ENCODE measurements at places on chromosomes 6 and 20.

DNA sequence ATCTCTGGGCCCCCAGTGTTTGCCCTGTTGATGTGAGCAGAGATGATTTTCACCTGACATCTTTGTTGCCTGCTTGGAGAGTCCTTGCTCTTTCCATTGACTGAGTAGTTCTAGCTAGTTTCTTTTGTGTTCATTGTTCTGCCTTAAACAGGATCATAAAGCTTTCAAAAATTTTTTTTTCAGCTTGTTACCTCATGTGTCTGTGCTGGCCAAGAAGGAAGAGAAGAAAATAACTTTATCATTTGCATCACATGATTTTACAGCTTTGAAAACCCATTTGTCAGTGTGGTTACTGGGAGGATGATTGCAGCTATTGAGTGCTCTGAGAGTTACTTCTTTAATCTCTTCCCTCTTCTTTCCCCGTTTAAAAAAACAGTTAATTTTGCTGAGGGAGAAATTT is 16.0 kb downstream of the FOXO3 start:
- DNase-seq = peak; percentile 79

DNA sequence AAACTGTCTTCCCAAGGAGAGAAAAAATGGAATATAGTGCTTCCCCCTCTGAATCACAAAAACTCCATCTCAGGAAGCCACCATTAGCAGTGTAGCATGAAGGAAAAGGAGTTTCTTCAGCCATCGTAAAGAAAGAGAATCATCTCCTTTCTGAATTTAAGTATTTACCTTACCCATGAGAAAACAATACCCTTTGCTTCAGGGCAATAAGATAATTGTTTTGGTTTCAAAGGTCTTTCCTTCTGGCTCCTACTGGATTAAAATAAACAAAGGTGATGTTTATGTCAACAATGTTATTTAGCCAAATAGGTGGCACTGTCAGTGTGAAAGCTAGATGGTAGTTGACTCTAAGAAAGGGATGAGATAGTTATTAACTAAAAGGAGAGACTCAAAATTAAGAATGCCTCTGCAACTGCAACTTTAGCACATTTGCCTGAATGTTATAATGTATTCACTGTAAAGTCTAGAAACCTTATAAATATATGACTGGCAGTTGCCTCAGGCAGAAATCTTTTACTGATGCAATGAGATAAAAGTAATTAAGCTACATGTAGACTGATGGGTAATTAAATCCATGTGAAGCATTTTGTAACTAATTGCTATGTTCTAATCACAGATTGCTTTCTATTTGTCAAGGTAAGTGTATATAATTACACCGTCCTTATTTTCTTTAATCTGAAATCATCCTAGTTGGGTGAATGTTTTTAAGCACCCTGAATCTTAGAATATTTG is 399.0 kb downstream of the CDKAL1 start:
- DNase-seq = no peak

DNA sequence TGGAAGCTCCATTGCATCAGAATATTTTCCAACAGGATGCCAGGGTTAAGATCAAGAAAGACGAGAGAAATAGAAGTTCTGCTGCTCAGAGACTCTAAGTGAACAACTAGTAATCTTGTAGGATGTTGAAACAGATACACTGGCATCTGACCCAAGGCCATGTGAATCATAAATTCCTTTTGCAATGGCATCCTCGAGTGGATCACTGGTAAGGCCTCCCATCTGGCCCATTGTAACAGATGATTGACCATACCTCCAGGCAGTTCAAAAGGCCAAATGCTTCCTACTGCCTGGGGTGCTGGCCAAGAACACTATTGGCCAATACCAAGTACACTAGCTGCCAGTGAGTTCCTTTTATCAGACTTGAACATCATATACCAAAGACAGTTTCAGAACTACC is 9.9 kb upstream of the SLC17A3 start:
- DNase-seq = peak; percentile 53

DNA sequence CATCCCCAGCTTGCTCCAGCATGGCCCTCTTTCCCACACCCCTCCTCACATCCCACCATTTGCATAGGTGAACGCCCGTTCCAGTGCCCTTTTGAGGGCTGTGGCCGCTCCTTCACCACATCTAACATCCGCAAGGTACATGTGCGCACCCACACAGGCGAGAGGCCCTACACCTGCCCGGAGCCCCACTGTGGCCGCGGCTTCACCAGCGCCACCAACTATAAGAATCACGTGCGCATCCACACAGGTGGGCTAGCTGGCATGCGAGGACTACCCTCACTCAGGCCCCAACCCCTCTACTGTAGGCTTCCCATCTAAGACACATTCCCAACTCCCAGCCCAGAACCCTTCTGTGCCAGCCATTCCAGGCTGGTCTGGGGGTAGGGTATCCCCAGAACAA is 6.1 kb upstream of the DEF6 start:
- DNase-seq = no peak

DNA sequence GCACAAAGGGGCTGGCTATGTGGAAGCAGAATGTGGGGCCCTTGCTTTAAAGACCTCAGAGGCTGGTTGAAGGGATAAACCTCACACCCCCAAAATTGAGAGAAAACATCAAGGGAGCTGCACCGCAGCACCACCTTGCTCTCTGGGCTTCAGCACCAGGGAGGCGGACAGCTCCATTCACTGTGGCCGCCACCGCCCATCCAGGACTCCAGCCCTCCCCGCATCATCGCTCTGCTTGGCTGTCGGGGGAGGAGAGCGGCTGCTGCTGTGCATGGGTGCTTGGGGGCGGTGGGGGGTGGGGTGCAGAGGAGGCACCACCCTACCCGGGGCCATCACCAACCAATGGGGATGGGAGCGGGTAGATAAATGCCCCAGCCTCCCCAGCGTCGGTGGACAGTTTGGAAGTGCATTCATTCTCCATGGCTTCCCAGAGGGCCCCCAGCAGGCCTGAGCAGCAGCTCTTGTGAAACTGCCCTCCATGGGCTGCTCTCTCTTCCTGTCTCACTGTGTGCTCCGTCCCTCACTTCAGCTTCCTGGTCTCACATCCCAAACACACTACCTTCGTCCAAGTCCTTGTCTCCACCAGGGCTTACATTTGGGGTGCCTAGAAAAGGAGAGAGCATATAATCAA is 75.7 kb upstream of the BHLHE23 start:
- no peak for DNase-seq

GRCh38 chr6:64591676-64592036 is 956.1 kb downstream of the PHF3 start:
- no peak for DNase-seq

DNA sequence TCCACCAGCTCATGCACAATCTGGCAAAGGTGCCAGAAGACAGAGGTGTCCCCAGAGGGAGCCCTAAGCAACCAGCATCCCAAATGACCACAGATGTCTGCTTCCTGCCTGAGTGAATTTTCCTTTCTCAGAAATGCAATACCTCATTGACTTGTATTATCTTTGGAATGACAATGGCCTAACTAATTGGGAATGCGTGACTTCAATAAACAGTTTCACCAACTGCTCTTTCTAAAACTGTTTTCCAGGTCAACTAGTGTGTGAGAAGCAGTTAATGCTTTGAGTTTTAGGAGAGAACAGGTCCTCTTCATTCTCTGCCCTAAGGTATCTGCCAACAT is 108.9 kb upstream of the SNX9 start:
- DNase-seq = no peak

GRCh38 chr6:6811128-6812009 is 222.8 kb downstream of the LY86 start:
- peak; percentile 60 for DNase-seq

GRCh38 chr6:167122041-167122826 is 662 bp upstream of the CCR6 start:
- DNase-seq = no peak

- no peak for DNase-seq
Measured at GRCh38 chr6:166785131-166785530, 158.1 kb upstream of the RPS6KA2 start.

- DNase-seq = peak; percentile 86
Measured at GRCh38 chr6:14276667-14277404, 159.3 kb downstream of the CD83 start.

DNA sequence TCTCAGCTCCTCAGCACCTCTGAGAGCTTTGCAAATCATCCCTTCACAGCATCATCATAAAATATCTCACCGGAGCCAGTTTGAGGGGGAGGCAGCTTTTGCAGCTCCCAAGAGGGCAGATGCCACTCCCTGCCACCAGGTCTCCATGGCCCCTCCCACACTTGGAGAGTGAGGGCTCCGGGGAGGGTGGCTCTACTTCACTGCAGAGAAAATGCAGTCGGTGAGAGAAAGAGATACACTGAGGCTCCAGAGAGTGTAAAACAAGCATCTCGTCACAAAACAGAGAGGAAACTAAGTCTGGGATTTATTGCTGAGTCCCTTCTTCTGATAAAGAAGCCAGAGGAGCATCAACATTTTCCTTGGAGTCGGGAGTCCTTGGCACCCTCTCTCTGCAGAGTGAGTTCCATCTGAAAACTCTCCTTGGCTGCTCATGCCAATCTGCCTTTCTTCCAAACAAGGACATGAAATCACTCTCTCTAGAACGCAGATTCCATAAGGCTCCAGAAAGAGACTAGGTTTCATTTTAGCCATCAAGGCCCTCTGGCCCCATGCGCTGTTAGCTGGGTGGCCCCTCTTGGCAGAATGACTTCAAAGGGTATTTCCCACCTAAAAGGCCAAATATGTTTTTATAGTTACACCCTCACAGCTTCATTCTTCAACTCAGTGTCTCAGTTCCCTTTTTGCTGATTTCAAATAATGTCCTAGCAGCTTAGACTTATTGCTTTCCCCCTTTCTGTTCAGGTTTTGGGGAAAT is 70.6 kb upstream of the F13A1 start:
- peak; percentile 84 for DNase-seq

GRCh38 chr20:15564981-15565380 is 1008.3 kb downstream of the KIF16B start:
- DNase-seq = no peak

DNA sequence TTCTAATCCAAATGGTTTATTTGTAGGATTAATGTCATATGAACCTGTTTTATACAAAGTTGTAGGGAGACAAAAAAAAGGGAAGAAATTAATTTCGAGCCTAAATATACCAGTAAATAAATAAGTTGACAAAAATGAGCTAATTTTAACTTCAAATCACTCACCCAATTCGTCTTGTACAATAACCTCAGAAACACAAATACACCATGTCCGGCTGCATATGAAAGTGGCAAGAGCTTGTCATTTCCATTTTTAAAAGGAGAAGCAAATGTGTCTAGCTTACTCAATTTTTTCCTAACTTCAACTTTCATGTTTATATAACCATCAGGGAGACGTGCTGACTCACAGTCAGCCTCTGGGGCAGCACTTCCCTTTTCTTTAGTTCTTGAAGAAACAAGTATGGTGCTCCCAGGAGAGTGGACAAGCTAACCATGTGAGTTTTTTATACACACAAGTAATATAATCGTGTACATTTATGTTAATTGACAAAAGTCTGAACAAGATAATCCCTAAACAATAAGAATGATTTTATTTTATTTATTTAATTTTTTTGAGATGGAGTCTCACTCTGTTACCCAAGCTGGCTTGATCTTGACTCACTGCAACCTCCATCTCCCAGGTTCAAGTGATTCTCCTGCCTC is 55.5 kb upstream of the SGK1 start:
- peak; percentile 99 for DNase-seq

GRCh38 chr20:34535301-34535840 is 19.1 kb downstream of the DYNLRB1 start:
- no peak for DNase-seq

GRCh38 chr20:33653218-33653899 is 8.8 kb upstream of the C20orf144 start:
- peak; percentile 20 for DNase-seq

DNA sequence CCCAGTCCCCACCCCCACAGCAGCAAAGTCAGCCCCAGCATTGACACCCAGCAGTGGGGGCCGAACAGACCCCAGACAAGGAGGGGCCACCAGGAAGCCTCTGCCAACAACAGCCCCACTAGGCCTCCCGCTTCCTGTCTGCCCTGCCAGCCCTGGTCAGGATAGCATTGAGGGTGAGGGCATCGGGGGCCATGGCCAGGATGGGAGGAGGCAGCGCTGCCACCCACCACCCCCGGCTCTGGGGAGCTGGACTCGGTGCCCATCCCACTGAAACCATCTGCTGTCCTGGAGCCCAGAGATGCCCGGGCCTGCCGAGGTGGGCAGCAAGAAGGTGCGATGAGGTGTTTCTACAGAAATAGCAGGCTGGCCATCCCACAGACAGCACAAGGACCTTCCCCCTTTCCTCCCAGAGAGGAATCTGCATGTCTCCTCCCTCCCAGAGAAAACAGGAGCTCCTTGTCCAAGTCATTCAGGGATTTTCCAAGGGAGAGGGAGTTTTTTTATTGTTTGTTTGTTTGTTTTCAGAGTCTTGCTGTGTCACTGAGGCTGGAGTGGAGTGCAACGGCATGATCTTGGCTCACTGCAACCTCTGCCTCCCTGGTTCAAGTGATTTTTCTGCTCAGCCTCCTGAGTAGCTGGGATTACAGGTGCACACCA is 62.1 kb upstream of the BHLHE23 start:
- DNase-seq = no peak

DNA sequence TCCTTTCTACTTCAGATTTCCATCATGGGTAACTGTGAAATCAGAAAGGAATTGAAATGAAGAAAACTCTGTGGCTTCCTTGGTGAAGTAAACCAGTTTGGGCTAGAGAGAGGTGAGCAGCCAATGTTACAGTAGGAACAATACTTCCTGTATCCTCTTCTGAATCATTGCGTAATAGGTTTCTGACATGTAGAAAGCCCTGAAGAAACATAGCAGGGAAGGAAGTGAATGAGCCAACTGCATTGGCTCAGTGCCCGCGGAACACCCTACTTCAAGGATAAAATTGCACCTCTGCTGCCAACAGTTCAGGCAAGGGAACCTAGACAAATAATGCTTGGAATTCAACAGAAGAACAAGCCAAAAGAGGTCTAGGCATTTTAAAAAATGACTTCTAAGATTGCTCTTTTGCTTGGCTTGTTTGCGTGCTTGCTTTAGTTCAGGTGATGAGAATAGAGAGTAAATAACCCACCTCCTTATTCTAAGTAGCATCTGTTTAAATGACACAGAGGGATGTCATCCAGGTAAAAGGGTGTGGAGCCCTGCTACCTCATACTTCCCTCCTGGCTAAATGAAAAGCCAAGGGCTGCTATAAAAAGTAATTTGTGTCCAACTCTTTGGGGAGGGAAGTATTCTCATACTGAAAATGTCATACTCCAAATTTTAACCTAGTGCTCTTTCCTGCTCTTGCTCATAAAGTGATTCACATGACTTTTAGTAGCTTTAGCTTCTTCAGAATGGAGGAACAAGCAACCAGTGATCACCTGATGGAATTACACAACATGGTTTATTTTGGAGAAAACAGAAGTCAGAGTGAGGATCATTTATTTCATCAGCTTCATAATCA is 30.0 kb upstream of the AKIRIN2 start:
- peak; percentile 98 for DNase-seq

Measured in inflammatory macrophage treated with lipopolysaccharide for 4 hours (primary cell).